ENCODE measurements at places on chromosomes 1 and 21.

- no peak for DNase-seq
These were observed 8.6 kb downstream of the KCNC4 start for GRCh38 chr1:110218739-110219138.

GRCh38 chr1:223482766-223483165, 89.6 kb downstream of the CCDC185 start:
- no peak for DNase-seq

DNA sequence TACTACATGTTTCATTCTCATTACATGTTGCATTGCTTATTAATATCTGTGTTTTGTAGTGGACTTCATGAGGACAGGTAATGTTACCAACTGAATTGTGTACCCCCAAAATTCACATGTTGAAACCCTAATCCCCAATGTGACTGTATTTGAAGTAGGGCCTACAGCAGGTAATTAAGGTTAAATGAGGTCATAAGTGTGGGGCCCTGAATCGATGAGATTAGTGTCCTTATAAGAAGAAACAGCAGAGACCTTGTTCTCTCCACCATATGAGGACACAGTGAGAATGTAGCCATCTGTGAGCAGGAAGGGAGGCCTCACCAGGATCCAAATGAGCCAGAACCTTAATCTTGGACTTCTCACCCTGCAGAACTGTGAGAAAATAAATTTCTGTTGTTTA, 15.0 kb upstream of the IFNAR1 start:
- DNase-seq, result no peak

DNA sequence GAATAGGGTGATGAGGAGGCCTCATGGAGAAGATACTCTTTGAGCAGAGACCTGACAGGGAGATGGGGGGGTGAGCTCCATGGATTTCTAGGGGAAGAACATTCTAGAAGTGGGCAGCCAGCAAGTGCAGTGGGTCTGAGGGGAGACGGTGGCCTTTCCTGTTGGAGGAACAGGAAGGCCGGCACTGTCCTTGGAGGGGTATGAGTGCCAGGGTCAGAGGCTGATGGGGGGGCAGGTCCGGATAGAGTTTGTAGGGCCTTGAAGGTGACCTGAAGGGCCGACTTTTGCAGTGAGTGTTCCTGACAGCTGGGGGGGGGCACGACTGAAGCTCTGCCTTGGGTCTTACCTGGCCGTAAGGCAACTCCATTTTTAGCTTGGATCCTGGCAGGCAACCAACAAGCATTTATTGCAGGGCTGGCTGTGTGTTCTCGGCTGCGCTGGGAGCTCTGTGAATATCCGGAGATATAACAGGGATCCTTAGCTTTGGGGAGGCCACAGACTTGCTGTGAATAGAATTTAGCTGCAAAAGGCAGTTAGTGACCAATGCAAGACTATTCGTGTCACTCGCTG, 130.6 kb downstream of the MRPS6 start:
- no peak for DNase-seq

DNA sequence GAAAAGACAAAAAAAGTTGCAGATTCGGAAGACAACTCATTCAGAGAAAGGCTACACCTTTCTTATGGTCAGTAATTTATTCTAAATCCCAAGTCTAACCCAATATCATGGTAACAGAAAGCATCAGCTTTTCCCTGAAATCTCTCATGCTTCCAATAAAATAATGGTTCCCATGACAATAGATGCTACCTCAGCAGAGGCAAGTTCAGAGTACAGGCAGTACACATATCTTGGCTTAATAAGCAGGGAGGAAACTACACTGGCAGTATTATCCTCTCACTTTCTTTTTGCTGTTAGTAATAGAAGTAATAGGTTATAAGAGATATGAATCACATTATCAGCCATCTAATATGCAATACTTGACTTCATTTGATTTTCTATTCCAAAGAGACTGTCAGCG, 137.1 kb downstream of the DPYD start:
- DNase-seq, result no peak

- DNase-seq, result no peak
These were observed 31.6 kb downstream of the ADARB1 start for GRCh38 chr21:45105906-45106485.

GRCh38 chr1:174676856-174677255, 229.1 kb downstream of the GPR52 start:
- DNase-seq, result no peak

- no peak for DNase-seq
These were observed 24.7 kb downstream of the NPHP4 start for GRCh38 chr1:5967351-5968160.

DNA sequence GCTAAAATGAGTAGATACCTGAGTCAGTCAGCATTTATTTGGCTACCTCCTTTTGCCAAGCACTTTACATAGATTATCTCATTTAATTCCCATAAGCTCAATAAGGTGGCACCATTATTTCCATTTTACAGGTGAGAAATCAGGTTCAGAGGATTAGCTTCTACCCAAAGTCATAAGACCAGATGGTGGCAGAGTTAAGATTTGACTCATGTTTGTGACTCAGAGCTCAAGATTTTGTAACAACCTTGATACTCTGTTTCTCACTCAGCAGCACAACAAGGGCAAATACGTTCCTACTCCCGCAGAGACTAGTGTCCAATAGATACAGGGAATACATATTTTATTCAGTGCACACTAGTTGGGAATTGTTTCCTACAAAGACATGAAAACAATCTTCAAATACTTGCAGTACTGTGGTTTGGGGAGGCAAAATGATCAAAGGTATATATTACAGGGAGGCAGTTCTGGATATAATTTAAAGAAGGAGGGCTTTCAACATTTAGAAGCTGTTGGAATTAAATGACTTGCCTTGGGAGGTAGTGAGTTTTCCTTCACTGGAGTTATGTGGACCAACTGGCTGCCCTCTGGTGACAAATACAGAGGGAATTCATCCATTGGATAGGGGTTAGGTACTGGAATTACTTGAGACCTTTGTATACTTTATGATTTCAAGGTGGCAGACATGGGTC, 3.6 kb downstream of the LEPR start:
- DNase-seq, result no peak

DNA sequence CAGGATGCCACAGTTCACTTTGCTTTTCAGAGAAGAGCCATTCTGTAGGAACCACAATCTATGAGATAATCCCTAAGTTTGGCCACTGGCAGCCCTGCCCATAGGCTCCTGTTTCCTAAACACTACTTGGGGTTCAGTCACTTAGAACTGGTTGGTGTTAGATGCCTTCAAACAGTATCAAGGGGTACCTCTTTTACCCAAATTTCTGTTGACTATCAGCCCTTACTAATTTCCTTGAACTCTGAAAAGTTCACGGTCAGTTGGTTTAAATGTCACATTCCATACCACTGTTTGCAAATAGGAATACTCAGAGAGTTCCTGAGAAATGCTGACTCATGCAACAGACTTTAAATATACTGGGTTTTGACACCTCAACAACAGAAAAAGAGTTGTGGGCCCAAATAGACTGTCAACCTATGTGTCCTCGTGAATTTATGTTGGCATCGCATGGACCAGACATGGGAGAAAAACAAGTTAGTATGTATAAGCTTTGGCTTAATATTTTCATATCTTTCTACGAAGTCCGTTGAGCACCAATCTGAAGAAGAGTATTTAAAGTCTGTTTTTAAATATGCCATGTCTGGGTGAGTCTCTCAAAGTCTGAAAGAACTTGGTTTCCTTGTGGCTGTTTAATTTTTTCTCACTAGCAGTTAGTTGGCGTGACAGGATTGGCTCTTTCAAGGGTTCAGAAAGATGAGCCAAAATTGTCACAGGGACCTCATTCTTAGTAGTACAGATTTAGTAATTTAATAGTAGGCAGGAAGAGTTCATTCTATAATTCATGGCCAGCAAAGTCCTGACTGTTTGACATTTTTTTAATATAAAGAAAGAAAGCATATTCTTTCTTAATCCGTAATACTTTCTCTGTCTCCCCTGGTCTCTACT, 56.5 kb upstream of the ZNF326 start:
- no peak for DNase-seq

DNA sequence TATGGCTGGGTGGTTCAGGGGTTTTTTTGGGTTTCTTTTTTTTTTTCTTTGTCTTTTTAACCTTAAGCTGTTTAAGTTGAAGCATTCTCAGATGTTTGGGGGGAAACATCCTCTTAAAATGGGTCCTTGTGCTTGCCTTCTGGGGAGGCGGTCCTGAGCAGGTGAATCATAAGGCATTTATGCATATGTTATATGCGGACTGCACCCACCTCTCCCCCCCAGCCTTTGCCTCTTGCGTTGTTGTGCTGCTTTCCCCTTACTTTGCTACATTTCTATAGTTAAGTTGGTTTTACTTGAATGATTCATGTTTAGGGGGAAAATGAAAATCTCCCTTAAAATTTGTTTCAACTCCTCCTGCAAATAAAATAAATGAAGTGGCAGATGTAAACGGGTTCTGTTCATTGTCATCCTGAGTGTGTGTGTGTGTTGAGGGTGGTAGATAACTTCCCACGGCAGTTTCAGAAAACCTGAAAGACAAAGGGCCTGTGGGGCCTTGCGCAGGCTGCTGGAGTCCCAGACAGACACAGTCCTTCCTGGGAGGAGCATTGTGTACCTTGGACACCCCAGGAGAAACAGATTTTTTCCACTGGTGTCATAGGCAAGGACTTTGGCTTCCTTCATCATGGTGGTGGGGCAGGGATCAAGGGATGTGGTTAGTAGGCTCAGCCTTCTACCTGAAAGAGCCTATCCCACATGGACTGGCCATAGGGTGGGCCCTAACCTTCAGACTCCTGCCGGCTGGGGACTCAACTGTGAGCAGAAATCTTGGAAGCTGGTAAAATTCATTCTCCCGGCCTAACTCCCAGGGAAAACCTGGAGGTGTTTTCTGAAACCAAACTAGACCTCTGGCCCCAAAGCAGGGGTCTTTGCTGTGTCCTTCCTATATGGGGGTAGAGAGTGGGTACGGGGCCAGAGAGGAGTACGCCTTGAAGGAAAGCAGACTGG, 926 bp upstream of the SH3D21 start:
- no peak for DNase-seq

GRCh38 chr1:50620680-50621329, 197.6 kb upstream of the DMRTA2 start:
- DNase-seq, result peak; percentile 24

- DNase-seq, result no peak
These were observed 42.7 kb upstream of the DNASE2B start for GRCh38 chr1:84355556-84355955.

- no peak for DNase-seq
These were observed 21.8 kb downstream of the MFSD2A start for GRCh38 chr1:39976732-39977131.

- DNase-seq, result peak; percentile 8
These were observed 38.5 kb downstream of the TRIM11 start for GRCh38 chr1:228367798-228368791.
